ENCODE measurements at places on chromosomes 11 and 22.

DNA sequence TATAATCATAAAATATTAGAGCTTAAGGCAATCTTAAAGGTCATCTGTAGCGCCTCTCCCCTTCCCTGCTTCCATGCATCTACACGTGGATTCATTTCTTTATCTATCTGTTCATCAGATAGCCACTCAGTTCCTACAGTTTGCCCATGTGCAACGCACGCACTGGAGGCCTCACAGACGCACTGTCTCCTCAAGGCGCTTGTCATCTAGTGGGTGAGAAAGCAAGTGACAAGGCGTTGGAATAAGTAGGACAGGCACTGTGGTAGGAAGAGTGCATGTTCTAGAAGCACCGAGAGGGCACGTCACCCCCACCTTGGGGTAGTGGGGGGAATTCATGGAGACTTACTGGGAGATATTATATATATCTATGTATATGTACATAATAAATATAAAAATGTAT lies 20.8 kb upstream of the JAM3 start:
- DNase-seq: no peak

- no peak for DNase-seq
Measured at GRCh38 chr11:11478687-11479086, 125.6 kb upstream of the CSNK2A3 start.

DNA sequence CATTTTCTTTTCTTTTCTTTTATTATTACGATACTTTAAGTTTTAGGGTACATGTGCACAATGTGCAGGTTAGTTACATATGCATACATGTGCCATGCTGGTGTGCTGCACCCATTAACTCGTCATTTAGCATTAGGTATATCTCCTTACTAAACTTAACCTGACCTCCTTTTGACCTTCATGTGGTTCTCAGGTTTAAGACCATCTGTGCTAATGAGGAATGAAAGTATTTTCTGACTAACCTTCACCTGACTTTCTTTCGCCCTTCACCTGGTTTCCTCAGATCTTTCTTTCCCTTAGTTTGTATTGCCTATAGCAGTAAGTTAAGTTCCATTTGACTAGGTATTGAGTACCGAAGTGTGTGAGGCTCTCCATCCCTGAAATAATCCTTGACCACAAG lies 6.5 kb downstream of the EXPH5 start:
- no peak for DNase-seq

DNA sequence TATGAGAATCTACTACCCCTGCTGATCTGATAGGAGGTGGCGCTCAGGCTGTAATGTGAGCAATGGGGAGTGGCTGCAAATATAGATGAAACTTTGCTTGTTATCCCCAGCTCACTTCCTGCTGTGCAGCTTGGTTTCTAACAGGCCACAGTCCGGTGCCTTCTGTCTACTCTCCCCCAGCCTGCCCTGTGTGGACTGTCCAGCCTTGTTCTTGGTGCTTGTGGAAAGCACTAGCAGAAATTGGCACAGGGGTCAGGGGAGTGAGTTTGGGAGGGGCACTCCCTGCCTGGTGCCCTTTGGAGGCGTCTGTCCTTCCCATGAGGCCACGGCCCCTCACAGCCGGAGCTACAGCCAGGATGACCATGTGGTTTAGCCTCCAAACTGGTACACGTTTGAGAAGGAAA lies 14.3 kb downstream of the MOV10L1 start:
- DNase-seq: no peak

DNA sequence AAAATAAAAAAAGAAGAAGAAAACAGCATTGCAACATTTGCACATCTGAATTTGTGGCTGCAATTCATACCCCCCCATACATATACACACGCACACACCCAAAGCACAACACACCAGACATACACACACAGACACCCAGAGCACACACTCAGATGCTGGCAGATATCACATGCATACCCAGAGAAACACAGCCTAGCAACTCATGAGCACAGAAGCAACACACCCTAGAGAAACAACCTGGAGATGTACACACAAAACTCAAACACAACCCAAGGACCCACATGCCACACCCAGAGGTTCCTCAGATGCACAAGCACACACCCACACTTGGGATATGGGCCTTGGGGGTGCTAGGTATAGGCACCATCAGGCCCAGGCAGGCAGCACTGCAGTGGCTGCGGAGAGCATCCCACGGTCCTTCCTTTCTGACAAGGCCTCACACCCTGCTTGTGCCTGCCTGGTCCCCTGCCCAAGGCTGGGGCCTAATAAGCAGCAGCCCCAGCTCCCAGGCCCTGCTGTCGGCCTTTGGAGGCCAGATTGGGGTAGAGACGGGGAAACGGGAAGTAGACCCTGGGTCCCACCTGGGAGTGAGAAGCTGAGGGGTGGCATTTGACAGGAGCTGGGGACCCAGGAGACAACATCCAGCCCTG lies 3.1 kb downstream of the CST6 start:
- no peak for DNase-seq

DNA sequence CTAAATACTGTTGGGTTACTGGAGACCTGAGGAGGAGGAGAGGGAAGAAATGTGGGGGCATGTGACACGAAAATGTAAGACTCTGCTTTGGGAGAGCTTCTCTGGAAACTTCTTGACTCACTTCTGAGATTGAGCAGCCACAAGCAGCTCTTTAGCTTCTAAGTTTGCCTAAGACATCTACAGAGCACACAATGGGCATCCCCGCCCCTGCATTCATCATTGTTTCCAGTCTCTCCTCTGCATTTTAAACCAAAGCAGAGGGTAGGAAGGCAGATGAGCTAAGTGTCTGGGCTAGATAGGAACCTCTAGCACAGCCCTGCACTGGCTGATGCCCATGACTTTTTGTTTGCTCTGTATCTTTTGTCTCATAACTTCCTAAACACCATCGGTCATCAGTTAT lies 2.1 kb upstream of the OR52D1 start:
- no peak for DNase-seq

- no peak for DNase-seq
Measured at GRCh38 chr11:120365512-120365911, 29.3 kb downstream of the ARHGEF12 start.

- no peak for DNase-seq
Measured at GRCh38 chr22:38107692-38108515, 2.6 kb downstream of the BAIAP2L2 start.

- no peak for DNase-seq
Measured at GRCh38 chr22:40911772-40912171, 39.4 kb upstream of the RBX1 start.
